Thyroid gland (tissue), 4 donors: ENCODE measurements at places on chromosomes 3 and 15. TPM values are rescaled to one million over a fixed set of nuclear protein-coding genes. Genes with fewer than 3 reads are reported as not detected.

DNA sequence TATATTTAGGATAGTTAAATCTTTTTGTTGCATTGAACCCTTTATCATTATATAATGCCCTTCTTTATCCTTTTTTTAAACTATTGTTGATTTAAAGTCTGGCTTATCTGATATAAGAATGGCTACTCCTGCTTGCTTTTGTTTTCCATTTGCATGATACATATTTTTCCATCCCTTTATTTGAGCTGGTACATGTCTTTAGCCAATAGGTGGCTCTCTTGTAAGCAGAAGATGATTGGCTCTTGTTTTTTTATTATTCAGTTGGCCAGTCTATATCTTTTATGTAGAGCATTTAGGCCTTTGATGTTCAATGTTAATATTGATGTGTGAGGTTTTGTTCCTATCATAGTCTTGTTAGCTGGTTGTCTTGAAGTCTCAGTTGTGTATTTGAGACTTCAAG lies 99.5 kb upstream of the MCTP2 start:
- DNase-seq: no peak

- DNase-seq: no peak
These were observed 380.7 kb downstream of the ERC2 start for GRCh38 chr3:56087451-56088053.

- DNase-seq: no peak
These were observed 90.7 kb downstream of the ATP8B4 start for GRCh38 chr15:50028326-50028725.

DNA sequence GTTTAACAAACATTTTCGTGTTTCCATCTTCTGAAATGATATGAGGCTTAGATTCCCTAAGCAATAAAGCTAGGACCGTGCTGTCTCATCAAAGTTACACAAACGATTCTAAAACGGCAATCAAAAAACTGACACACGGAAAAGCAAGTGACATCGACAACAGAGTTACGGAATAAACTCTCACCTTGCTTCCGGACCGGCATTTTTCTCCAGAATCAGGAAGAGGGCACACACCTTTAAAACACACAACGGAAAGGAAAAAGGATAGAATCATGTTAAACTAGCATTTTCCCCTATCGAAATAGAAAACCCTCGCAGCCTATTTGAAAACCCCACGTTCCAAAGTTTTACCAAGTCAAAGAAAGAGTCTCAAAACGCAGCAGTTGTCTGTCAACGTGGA lies 1.4 kb downstream of the DLG1 start:
- no peak for DNase-seq

GRCh38 chr3:65669163-65669875 lies 369.4 kb downstream of the MAGI1 start:
- DNase-seq: peak; percentile 13

DNA sequence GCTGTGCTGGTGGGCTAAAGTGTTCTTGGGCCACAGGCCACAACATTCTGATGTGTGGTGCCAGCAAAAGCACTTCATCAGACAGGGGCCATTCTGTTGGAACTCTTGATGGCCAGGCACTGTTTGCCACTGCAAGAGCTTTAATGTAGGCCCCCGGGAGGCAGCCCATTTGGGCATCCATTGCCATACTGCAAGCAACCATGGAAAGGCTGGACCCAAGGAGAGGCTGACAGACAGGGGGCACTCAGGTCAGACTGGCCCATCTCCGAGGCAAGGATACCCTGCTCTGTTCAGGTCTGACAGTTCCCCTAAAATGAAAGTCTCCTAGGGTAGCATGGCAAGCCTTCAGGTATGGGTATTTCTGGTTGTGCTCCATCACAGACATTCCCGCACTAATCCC lies 64.2 kb downstream of the FAM227B start:
- no peak for DNase-seq

DNA sequence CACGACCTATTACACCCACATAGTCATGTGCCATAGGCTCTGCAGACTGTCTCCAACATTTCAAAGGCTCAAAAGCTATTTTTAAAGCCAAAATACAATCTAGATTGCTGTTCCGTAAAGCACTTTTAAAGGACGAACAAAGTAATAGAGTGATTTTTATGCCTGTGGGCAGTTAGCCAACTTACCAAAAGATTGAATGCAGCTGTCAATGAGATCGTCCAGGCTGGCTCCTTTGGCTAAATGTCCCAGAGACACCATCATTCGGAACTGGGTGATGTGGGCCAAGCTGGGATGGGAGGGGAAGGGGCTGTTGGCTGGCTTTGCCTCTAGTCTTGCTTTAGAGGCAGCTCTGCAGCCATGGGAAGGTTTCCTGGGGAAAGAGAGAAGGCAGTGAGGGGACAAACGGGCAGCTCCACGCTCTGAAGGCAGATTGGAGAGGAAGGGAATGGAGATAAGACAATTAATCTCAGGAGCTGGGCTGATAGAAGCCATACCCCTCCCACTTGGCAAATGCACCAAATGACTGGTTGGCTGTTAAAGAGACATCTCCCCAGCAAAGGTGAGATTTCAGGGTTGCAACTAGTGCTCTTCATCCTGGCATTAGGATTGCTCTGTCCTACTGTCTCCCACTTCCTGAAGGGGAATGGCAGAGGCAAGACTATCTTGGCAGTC lies 4.8 kb downstream of the RASGRP1 start:
- DNase-seq: no peak

DNA sequence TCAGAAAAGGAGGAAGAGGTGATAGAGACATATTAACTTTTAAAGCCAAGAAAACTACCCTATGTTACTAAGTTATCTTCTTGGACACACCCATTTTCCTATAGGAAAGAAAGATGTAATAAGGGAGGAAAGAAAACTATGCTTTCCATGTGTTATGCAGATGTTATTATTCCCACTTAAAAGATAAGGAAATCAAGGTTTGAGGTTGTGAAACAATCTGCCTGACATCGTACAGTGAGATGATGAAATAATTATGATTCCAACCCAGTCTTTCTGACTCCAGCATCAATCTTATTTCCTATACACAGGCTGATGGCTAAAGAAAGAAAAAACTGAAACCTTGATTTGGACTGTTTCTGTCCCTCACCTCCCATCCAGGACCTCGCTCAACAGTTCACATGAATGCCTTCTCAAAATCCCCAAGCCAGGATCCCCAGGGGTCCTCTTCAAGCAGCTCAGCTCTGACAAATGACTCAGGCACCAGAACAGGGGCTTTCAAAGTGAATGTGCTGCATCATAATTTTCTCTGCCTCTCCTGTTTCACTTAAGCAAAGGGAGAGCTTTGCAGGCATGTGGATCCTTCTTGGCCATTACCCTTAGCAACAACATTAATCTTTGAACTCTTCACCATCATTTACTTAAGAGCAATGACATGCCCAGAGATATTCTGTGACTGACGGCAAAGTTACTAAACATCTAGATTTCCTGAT lies 12.4 kb upstream of the EID1 start:
- DNase-seq: no peak

The MKRN2OS gene
- not detected for total RNA-seq

The PHC3 gene
- total RNA-seq: 84.9 TPM

The RTP1 gene
- total RNA-seq: not detected
